ENCODE measurements at places on chromosomes 6 and 20.

DNA sequence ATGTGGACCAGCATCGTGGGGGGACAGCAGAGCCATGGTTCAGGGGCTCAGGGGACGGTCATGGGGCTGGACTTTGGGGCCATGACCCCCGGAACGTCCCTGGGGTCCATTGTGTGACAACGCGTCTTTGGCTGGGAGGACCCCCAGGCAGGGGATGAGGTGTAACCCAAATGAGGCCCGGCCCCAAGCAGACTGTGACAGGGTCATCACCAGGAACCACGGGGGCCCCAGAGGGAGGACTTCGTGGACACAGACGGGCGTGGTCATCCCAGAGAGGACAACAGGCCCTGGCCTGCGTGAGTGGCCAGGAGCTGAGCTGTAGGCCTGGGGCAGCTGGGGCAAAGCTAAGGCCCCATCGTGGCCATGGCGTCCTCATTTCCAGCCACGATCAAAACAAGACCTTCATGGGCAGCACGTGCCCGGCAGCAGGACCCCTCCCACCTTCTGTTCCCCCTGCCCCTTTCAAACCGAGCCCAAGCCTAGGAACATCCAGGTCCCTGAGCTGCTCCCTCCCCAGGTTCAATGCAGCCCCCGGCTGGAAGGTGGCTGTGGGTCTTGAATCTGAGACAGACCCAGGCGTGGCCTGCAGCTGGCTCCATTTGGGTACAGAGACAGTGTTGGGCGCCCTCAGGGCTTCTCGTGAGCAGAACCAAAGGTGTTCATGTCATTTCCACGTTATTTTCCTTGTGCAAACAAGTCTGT, 187.8 kb downstream of the TAF4 start:
- no peak for DNase-seq

DNA sequence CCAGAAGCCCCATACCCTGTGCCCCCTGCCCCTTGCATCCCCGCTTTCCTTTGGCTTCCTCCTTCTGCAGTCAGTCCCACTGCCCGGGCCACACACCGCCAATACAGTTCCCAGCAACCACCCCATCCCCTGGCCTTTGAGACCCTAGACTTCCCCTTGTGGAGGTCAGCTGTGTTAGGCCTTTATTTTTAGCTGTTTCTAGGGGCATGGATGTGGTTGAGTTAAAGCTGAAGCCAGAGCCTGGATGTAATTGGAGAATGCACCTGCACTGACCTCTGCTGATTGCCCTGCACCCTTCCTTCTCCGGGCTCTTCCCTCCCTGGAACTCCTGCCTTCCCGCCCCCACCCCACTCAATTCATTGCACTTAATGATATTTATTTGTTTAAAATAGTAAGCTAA, 33.9 kb downstream of the LYRM2 start:
- DNase-seq, result no peak

- peak; percentile 97 for DNase-seq
These were observed 12.7 kb downstream of the ZCCHC3 start for GRCh38 chr20:309841-310644.

DNA sequence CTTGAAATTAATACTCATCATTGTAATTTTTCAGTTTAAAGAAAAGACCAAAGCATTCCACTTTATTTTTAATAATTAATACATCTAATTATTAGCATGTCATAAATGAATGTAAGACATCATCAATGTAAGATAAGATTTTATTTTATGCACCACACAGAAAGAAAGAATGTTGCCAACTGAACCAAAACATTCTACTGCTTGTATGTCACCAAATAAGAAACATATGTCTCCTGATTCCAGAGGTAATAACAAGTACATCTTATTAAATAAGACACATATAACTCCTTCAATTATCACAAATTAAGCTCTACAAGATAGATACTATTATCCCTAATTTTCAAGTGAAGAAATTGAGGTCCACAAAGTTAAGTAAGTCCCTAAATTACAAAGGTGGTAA, 189.5 kb downstream of the GMDS start:
- DNase-seq, result no peak

DNA sequence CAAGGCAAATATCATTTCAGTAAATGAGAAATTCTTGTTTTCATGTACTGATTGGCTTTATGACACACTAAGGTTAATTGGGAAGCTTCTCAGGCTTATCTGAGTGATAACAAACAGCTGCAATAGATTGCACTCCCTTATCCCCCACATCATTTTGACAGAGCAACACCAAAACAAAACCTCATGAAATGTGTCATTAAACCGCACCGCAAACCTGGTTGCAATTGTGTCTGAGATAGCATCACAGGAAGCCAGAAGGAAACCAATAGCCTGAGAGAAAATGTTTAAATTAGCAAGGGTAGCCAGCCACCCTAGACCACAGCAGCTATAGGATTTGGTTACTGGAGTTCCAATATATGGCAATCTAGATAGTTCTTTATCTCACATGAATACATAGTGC, 31.6 kb upstream of the LAMA4 start:
- DNase-seq, result no peak

GRCh38 chr6:10613723-10614122, 80.7 kb downstream of the C6orf52 start:
- DNase-seq, result no peak

DNA sequence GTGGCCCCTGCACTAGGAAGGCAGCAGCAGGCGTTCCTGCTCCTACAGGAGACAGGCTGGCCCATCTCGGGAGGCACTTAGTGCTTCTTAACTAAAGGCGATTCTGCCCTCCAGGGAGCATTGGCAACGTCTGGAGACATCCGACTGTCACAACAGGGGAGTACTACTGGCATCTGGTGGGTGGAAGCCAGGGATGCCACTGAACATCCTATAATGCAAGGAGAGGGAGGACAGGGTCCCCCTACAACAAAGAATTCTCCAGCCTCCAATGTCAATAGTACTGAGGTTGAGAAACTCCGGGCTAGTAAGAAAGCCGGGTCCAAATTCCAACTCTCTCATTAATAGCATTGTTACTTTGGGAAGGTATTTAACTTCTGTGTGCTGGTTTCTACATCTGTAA, 119.4 kb upstream of the ARMC2 start:
- DNase-seq, result no peak

GRCh38 chr6:140956571-140957369, 1176.0 kb upstream of the GJE1 start:
- DNase-seq, result no peak

- DNase-seq, result no peak
These were observed 18.5 kb upstream of the FAM184A start for GRCh38 chr6:119096721-119097565.

GRCh38 chr20:3183896-3184612, 10.7 kb upstream of the LZTS3 start:
- no peak for DNase-seq

DNA sequence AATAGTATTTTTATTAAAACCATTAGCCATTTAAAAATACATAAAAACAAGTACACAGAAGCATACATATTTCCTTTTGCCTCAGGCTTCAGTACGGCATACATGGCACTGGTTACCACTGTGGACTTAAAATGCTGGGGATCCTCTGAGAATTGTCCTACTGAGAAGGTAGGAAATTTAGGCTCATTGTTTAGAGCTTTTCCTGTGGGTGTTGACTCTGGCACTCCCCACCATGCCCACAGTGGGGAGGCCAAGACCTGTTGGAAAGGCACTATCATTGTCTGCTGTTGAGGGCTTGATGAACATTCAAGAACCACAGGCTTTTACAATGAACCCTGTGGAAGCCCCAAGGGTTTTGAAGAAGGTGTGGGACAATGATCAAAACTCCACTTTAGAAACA, 473.4 kb downstream of the BTBD3 start:
- no peak for DNase-seq

DNA sequence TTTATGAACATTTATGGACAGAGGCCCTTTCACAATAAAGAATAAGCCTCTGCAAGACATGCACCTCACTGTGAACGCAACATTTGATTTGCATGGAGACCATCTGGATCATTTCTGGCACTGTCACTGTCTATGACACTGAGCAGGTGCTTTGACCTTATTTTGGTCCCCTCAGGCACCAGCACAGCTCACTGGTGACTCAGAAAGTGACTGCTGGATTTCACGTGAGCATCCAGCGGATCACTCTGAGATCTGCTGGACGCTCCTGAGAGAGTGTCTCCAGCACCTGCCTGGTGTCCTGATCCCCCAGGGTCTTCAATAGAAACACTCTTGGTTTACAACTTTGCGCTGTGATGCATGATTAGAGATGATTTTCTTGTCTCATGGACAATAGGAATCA, 375.7 kb downstream of the TENT5A start:
- DNase-seq, result no peak

DNA sequence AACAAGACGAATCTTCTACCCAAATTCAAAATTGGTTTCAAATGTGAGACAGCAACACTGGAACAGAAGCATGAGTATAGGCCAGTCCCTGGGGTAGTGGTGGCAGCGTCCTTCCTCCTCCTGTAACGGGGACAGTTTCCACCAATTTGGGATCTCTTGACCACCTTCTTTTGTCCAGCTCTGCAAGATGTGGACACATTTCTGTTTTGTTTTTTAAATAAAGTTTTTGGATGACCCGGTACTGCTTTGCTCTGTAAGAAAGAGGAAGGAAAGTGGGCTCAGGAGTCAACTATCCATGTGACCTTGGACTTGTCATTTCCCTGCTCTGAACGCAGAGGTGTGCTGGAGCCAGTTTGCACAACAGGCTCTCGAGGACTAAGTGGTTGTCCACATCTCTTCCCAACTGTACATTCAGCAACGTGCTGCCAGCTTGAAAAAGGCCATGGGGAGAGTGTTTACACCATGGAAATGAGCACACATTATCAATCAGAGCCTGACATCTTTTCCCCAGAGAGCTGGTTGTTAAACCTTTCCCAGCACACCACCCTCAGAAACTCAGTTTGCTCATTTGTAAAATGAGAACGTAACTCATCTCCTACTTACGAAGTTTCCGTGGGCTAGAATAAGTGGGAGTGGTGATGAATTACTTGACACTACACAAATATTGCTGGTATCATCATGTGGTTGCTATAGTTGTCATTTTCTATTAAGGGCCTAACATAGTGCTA, 66.5 kb downstream of the ADTRP start:
- no peak for DNase-seq

GRCh38 chr6:112881027-112881426, 533.9 kb downstream of the RFPL4B start:
- DNase-seq, result no peak

DNA sequence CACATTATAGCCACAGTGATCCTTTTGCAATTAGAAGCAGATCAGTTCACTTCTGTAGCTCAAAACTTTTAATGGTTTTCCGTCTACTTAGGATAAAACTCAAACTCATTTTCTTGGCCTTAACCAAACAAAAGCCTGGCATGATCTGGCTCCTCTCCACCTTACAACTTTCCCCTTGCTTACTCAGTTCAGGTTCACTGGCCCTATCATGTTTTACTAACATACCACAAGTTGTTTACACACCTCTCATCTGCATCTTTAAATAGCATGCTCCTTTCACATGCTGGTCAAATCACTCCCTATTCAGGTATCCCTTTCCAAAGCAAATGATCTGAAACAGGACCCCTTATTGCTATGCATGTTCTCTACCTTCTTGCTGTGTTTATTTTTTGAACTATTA, 191.4 kb upstream of the FAM83B start:
- DNase-seq, result no peak

DNA sequence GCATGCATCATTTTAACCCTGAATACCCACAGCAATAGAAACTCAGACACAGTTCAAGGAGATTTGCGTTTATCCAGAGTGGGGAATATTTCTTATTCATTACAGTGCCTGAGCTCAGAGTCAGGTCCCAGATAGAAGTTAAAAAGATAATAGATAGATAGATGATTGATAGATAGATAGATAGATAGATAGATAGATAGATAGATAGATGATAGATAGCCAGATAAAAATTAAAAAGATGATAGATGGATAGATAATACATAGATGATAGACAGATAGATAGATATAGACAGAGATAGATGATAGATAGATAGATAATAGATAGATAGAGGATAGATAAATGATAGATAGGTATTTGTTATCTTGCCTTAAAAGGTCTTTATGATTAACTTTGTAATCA, 184.7 kb downstream of the MYLK4 start:
- DNase-seq, result no peak

DNA sequence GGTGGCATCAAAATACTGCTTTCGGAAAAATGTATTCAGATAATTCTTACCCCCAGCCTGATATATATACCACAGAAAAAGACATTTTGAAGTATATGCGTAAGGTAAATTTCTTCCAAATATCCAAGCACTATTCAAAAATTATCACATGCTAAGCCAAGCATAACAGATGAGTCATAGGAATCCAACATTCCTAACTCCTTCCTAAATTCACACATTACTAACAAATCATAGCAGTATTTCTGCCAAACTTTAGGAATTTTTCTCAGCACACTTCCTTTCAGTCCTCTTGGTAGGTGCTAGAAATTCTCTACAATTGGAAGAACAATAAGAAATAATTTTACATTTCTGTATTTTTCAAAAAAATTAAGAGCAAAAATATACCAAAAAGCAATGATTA, 417.5 kb downstream of the EYS start:
- no peak for DNase-seq

DNA sequence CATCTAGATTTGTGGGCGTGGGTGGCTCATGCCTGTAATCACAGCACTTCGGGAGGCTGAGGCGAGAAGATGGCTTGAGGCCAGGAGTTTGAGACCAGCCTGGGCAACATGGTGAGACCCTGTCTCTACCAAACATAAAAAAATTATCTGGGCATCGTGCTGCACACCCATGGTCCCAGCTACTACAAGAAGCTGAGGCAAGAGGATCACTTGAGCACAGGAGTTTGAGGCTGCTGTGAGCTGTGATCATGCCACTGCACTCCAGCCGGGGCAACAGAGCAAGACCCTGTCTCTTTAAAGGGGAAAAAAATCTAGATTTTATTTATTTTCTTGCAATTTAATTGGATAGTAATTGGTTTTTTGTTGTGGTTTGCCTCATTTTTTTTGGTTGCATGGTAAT, 53.6 kb downstream of the DEK start:
- DNase-seq, result no peak

GRCh38 chr20:2045101-2045500, 51.2 kb upstream of the PDYN start:
- DNase-seq, result no peak

GRCh38 chr20:12383821-12384220, 466.1 kb downstream of the BTBD3 start:
- DNase-seq, result no peak

GRCh38 chr6:7671076-7671475, 54.8 kb upstream of the BMP6 start:
- peak; percentile 10 for DNase-seq

DNA sequence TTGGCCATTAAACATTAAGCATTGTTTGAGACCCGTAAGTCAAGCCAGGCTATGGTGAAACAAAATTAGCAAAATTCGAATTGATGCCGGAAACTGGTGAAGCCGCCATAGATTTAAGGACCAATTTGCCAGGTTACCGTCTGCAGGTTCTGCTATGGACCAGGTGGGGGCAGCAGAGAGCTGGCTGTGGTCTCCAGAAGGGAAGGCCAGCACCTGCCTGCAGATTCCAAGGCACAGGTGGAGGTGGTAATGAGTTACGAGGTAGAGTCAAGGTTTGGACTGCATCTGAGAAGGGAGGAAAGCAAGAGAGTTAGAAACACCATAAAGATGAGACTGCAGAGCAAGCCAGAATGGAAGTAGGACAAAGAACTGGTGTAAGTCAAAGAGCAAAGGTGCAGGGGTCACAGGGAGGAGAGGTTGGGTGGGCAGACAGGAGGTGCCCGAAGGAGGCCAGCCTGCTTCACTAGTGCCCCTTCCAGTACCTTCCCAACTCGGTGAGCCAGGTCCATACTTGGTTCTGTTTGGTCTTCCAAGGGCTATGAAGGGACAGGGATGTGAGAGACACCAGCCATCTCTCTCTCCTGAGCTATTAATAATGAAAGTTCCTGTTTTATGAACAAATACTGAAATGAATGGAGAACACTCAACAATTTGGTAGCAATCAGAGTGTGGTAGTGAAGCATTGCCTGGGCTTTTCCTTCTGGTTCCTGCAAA, 131.6 kb upstream of the ESR1 start:
- no peak for DNase-seq

Measured in caudate nucleus (tissue), 63 donors.